Camera-type eye (tissue), 1 donor: ENCODE measurements at places on chromosomes 11 and 22. TPM values are rescaled to one million over a fixed set of nuclear protein-coding genes. Genes with fewer than 3 reads are reported as not detected.

Gene ASCC2
- total RNA-seq, result 31.0 TPM

Gene ATXN10
- 206 TPM for total RNA-seq

Gene SCT
- total RNA-seq, result not detected

Gene MN1
- total RNA-seq, result 40.6 TPM

Gene GRIK4
- 1.4 TPM for total RNA-seq

Gene OR51I1
- not detected for total RNA-seq

Gene EHF
- 46.2 TPM for total RNA-seq

Gene TPBGL
- not detected for total RNA-seq

Gene PRR33
- total RNA-seq, result 0.16 TPM

Gene APOA1
- total RNA-seq, result 0.60 TPM

Gene FOLR3
- total RNA-seq, result not detected

Gene MPPED2
- 142 TPM for total RNA-seq

Gene OLFML1
- total RNA-seq, result 25.7 TPM

Gene ACRV1
- total RNA-seq, result not detected

Gene UCP3
- total RNA-seq, result 1.6 TPM

Gene OTOG
- total RNA-seq, result not detected

Gene ABCC8
- 10.6 TPM for total RNA-seq

Gene MUC5AC
- 0.16 TPM for total RNA-seq

Gene SMTNL1
- total RNA-seq, result 0.88 TPM

Gene UBTFL1
- not detected for total RNA-seq

Gene IGLL5
- not detected for total RNA-seq

Gene DNAJB7
- total RNA-seq, result not detected

Gene UPK3A
- total RNA-seq, result 0.49 TPM

Gene PLXNB2
- 169 TPM for total RNA-seq

Gene RTL10
- 24.4 TPM for total RNA-seq

Gene GVQW3
- 20.3 TPM for total RNA-seq

Gene KRTAP5-2
- not detected for total RNA-seq

Gene DAGLA
- 4.5 TPM for total RNA-seq

Gene FGF19
- total RNA-seq, result 1.2 TPM

Gene OR51B5
- 0.99 TPM for total RNA-seq

Gene CCDC87
- 0.38 TPM for total RNA-seq

Gene FUT4
- 10.7 TPM for total RNA-seq

Gene HBD
- total RNA-seq, result not detected

Gene DLAT
- total RNA-seq, result 35.1 TPM

Gene FAT3
- total RNA-seq, result 83.2 TPM

Gene GLB1L3
- 0.71 TPM for total RNA-seq

Gene CHRM1
- 0.71 TPM for total RNA-seq

Gene OR5B21
- not detected for total RNA-seq

Gene RFPL1
- total RNA-seq, result not detected

Gene PUS3
- 15.2 TPM for total RNA-seq

Gene MGAT3
- total RNA-seq, result 12.9 TPM

Gene SNX32
- total RNA-seq, result 3.1 TPM

Gene RASSF10
- total RNA-seq, result 2.0 TPM

Gene GNB1L
- total RNA-seq, result 6.7 TPM

Gene EXPH5
- 10.3 TPM for total RNA-seq

Gene GLYAT
- not detected for total RNA-seq

Gene KCNQ1
- 1.6 TPM for total RNA-seq

Gene PRR5L
- 31.0 TPM for total RNA-seq

Gene MTCH2
- 48.7 TPM for total RNA-seq

Gene CECR2
- total RNA-seq, result 24.2 TPM

Gene OR52I1
- total RNA-seq, result not detected

Gene TUBA8
- total RNA-seq, result 4.9 TPM

Gene OR4D5
- total RNA-seq, result not detected

Gene TRIM48
- total RNA-seq, result not detected

Gene RFPL3
- total RNA-seq, result not detected

Gene OR52E8
- not detected for total RNA-seq

Gene RASD2
- total RNA-seq, result 1.0 TPM
